ENCODE measurements at places on chromosomes 1 and 21.
A peak's percentile ranks its signal among the peaks of the same experiment; 100 is the strongest.

- no peak for DNase-seq
Measured at GRCh38 chr1:70675737-70676156, 264.7 kb downstream of the CTH start.

- DNase-seq, result no peak
Measured at GRCh38 chr1:198364471-198364870, 176.0 kb downstream of the ATP6V1G3 start.

- peak; percentile 81 for DNase-seq
Measured at GRCh38 chr1:8702850-8703810, 114.3 kb downstream of the RERE start.

DNA sequence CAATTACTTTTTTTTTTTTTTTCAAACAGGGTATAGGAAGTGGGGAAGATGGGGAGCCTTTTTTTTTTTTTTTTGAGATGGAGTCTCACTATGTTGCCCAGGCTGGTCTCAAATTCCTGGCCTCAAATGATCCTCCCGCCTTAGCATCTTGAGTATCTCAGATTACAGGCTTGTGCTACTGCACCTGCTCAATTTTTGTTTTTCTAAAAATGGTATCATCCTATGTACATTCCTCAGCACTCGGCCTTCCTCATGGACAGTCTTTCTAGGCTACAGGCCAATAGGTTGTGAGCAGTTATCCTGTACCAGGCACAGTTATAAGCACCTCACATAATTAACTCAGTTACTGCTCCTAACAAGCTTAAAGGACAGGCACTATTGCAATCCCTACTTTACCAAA lies 132.1 kb upstream of the EDN2 start:
- no peak for DNase-seq

DNA sequence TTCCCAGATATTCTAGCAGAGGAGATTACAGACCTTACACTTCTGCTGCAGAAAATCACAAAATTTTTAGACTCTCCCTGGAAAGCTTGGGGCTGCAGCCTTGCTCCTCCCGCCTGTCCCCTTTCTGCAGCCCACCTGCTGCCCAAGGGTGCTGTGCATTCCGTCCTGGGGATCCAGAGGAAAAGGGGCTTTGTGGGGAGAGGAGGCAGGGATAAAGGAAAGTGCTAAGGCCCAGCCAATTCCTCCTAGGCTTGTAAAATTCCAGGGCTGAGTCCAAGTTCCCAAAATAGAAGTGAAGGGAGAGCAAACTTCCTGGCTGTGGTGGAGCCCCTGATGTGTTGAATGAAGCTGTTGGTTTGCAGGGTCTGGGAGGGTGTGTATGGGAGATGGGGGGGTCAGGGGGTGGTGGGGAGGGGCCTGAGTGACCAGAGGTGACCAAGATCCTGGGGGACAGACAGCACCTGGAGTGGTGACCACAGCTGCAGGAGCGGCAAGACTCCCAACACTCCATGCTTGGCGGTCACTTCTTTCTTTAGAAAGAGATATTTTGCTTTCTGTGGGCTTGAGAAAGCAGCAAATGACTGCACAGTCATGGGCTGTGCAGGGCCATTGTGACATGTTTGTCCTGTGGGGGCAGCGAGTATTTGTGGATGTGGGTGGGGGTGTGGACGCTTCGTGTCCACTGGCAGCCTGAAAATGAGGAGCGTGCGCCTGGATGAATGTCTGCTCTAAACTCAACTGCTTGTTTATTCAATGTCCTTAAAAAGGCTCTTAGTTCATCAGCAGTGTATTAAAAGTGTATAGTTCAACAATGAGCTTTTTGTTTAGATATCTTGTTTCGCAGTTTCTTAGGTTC lies 68.4 kb downstream of the TLR5 start:
- DNase-seq, result no peak

DNA sequence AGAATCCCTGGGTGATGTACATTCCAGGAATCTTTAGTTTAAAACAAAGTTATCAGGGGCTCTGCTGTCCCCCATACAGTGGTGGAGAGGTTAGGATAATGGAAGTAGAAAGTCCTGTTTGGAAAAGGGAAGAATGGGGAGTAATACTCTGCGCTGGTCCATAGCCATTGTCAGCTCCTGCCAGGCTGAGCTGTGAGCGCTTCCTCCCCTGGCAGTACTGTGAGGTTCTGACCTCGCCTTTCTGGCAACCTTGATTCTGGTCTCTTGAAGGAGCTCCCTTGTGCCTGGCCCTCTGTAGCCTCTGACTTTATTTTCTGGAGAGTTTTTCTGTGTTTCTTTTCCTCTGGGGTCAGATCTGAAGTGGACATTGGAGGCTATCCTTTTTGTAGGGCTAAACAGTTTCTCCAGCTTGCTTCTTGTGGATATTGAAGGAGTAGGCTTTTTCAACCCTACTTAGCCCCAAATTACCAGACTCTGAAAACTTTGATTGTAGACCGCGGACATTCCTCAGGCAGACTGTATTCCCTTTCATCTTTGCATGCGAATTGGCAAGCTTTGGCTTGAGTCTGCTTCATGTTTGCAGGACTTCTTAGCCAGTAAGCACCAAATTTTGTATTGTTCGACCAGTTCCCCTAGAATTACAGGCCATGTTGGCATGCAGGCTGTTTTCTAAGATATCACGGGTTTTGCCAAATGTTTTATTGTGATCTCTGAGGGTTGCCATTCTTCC lies 13.8 kb downstream of the UBE4B start:
- DNase-seq, result no peak

- no peak for DNase-seq
Measured at GRCh38 chr1:23915466-23915865, 2.3 kb upstream of the CNR2 start.

GRCh38 chr1:2968471-2968881 lies 52.8 kb upstream of the ACTRT2 start:
- DNase-seq, result no peak

- DNase-seq, result peak; percentile 88
Measured at GRCh38 chr1:9438431-9439073, 100.7 kb upstream of the SLC25A33 start.

- DNase-seq, result no peak
Measured at GRCh38 chr1:213287987-213288386, 236.9 kb downstream of the RPS6KC1 start.

- DNase-seq, result no peak
Measured at GRCh38 chr1:26225033-26225831, 8.8 kb upstream of the CEP85 start.

GRCh38 chr1:6040861-6041415 lies 4.8 kb upstream of the KCNAB2 start:
- DNase-seq, result no peak

DNA sequence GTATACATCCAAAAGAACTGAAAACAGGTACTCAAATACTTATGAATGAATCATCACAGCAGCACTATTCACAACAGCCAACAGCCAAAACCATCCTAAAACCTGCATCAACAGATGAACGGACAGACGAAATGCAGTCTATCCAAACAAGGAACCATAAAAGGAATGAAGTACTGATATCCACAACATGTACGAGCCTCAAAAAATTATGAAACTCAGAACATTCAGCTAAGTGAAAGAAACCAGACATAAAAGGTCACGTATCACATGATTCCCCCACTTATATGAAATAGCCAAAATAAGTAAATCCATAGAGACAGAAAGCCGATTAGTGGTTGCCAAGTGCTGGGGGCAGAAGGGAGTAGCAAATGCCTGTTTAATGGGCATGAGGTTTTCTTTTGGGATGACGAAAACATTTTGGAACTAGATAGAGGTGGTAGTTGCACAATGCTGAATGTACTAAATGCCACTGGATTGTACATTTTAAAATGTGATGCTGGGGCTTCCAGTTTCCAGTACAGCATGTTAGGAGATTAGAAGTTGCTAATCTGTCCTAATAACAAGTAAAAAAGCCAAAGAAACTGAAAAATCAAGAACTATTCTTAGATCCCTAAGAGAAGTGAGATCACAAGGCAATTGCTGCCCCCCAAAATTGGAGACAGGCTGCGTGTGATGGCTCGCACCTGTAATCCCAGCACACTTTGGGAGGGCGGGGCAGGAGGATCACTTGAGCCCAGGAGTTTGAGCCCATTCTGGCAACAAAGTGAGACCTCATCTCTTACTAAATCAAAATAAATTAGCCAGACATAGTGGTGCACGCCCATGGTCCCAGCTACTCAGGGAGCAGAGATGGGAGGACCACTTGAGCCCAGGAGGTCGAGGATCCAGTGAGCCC lies 25.3 kb downstream of the CLSTN1 start:
- DNase-seq, result peak; percentile 87

DNA sequence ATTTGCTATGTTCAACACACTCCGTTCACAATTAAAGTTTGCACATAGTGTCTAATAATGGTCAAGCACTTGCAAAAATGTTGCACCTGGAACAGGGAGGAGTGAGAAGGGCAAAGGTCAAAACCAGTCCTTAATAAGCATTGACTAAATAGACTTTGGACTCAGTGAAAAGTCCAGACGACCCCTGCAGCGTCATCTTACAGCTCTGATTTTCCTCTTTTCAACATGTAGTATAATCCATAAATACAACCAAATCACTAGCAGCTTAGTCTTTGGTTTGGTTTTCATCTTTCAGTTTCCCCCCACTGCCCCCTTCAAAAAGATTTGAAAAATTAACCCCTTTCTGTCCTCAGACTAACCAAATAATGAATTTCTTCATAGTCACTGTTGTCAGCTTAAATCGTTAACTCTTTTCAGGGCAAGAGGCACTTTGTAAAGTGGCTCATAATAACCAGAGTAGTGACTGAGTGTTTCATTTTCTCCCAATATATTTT lies 290.3 kb downstream of the PTPRC start:
- no peak for DNase-seq

- no peak for DNase-seq
Measured at GRCh38 chr1:214377485-214377884, 96.5 kb downstream of the SMYD2 start.

DNA sequence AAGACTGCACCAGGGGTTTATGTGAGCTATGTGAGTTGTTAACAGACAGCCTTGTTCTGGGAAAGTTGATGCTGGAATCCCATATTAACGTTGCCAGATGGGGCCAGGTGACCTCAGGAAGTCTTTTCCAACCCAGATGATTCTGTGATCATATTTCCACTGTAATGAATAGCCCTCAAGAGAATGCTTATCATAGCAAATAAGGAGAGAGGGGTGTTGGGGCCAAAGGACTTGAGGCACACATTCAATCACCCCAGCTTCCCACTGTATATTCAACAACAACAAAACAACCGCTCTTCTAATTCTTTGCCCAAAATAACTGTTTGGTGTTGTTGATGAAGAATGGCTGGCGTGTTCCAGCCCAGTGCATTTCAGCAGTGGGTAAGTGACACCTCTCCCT lies 14.1 kb downstream of the ZNF697 start:
- DNase-seq, result no peak

GRCh38 chr1:99229122-99229521 lies 35.2 kb upstream of the PLPPR4 start:
- no peak for DNase-seq

GRCh38 chr1:170145061-170145460 lies 698 bp upstream of the NTMT2 start:
- DNase-seq, result no peak

GRCh38 chr1:112457241-112457640 lies 51.5 kb upstream of the WNT2B start:
- peak; percentile 73 for DNase-seq

DNA sequence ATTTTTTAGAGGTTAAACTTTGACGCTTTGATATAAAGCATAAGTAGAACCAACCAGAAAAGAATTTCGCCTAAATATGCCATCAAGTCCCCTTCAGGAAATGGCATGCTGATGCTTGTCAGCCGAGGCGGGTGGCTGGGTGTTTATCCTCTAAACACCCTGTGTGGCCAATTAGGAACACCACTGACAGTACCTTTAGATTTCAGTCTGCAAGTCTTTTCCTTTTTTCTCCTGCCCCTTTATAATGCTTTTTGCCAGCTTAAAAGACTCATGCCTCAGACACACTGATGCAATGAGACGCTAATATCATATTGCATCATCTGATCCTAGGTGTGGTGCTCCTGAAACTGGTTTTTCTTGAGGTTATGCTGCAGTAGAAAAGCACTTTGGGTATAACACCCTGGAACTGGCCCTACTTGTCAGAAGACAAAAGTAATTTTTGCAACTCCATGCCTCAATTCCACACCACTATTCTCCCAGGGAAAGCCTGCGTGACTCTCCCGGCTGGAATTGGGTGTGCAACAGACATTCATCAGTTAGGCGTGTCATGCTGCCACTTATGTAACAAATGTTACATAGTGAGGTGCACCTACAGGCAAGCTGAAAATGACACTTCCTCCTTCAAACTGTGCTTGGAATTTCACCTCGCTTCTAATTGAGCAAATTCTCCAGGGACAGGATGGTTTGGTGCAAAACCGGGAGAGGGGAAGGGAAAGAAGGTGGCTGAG lies 2.0 kb upstream of the RCC2 start:
- no peak for DNase-seq

DNA sequence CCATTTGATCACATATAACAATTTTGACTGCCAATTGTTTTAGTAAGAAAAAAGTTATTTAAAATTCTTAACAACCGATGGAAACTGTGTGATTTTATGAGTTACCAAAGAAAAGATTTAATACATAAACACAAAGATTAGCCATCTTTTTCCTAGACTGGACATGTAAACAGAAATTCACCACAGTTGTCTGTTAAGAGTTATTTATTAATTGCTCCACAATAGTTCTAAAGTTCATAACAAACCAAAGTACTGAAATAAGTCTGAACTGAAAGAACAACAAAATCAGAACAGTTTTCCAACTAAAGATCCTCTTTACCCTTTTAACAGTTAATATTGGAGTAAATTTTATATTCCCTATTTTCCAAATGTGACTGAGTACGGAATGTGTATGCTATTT lies 8.6 kb downstream of the ZNF281 start:
- no peak for DNase-seq

GRCh38 chr1:54883349-54884102 lies 3.5 kb downstream of the DHCR24 start:
- DNase-seq, result no peak

- no peak for DNase-seq
Measured at GRCh38 chr1:8989821-8990220, 36.4 kb downstream of the SLC2A7 start.

DNA sequence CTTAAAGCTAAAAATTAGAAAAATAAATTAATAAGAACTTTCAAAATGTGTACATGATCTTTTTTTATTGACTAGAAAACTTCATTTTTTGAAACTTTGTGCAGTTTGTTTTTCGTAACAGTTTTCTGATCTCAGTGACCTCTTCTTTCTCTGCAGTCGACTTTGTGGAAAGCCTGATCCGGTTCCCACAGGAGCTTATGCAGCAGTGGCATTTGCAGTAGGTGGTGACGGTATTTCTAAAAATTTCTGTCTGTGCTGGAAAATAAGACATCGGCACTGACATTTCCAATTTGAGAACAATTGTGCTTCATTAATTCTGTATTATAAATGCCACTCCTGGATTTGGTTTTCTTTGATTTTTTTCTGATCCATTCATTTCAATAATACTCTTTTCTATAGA lies 68.8 kb downstream of the CLDN17 start:
- no peak for DNase-seq
